Activated T-helper 1 cell treated with anti-CD3 and anti-CD28 coated beads, Interleukin-12 subunit alpha, Interleukin-12 subunit beta, Interleukin-2, Interleukin-4 antibody, amounts not matched to agents 30 ng/mL and 10 ng/mL and 1 ng/mL, durations not matched to agents 14 hours and 24 hours and 36 hours (primary cell): ENCODE measurements at places on chromosomes 13 and 19. TPM values are rescaled to one million over a fixed set of nuclear protein-coding genes. Genes with fewer than 3 reads are reported as not detected.

The SYNGR4 gene
- 0.61 TPM in 1 of 2 replicates, not detected in the other for total RNA-seq

The MYH14 gene
- total RNA-seq = not detected in 2 replicates

The TMPRSS9 gene
- total RNA-seq = not detected in 2 replicates

The KLF1 gene
- 0.80 and 1.3 TPM in 2 replicates for total RNA-seq

The KCNRG gene
- total RNA-seq = 0.34 and 0.86 TPM in 2 replicates

The SKA3 gene
- total RNA-seq = 29.4 and 32.4 TPM in 2 replicates

- DNase-seq = no peak
- no peak overlapping the region for H3K4me3 ChIP-seq
- no peaks in the 10 kb centered on the region for H3K36me3 ChIP-seq
- peaks cover 13% of the 10 kb centered on the region for H3K27me3 ChIP-seq
Measured at GRCh38 chr19:45659096-45659729, 8.8 kb upstream of the GIPR start.

- no peaks in the 10 kb centered on the region for H3K36me3 ChIP-seq
- no peak overlapping the region for H3K27ac ChIP-seq
- peaks cover 14% of the 10 kb centered on the region for H3K4me1 ChIP-seq
- peaks cover 53% of the 10 kb centered on the region for H3K27me3 ChIP-seq
- DNase-seq = no peak
- no peak overlapping the region for H3K4me3 ChIP-seq
Measured at GRCh38 chr13:24694907-24695306, 14.7 kb downstream of the ATP12A start.

DNA sequence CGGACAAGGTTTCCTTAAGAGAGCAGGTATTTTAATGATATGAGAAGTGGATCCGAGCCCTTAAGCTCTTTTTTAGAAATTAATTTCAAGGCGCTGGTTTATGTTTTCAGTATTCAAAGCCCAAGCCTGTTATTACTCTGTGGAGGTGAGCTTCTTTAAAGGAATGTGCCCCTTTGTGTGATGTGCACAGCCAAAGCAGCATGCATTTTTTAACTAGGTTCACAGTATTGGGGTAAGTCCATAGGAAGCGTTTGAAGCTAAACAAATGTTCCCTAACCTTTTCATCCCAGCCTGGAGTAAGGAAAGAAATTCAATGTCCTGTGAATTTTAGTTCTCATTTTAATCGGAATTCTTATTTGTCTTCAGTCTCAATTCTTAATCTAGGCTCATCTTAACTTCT, 217.5 kb downstream of the KCTD12 start:
- H3K27ac ChIP-seq = no peak overlapping the region
- no peaks in the 10 kb centered on the region for H3K27me3 ChIP-seq
- no peak for DNase-seq
- H3K4me1 ChIP-seq = no peaks in the 10 kb centered on the region
- no peak overlapping the region for H3K4me3 ChIP-seq

GRCh38 chr19:45352914-45353796, 12.6 kb downstream of the KLC3 start:
- no peak overlapping the region for H3K27ac ChIP-seq
- H3K4me1 ChIP-seq = no peaks in the 10 kb centered on the region
- DNase-seq = no peak
- H3K4me3 ChIP-seq = no peak overlapping the region

DNA sequence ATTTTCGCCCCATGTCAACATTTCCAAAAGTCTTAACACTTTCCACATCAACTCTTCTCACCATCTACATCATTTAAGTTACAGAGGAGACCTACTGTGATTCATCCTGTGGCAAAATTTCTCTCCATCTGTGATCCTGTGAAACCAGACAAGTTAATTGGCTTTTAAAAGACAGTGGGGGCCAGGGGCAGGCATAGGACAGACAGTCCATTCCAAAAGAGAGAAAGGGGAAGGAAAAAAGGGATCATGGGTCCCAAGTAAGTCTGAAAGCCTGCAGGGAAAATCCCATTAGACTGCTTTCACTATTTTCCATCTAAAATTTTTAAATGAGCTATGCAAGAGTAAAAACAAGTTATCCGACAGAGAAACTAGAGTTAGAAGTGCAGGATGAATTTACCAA, 121.0 kb downstream of the MRPL57 start:
- no peaks in the 10 kb centered on the region for H3K27me3 ChIP-seq
- no peaks in the 10 kb centered on the region for H3K36me3 ChIP-seq
- peaks cover 32% of the 10 kb centered on the region for H3K4me1 ChIP-seq
- peak overlapping the region; percentile 96 for H3K4me3 ChIP-seq
- DNase-seq = no peak

DNA sequence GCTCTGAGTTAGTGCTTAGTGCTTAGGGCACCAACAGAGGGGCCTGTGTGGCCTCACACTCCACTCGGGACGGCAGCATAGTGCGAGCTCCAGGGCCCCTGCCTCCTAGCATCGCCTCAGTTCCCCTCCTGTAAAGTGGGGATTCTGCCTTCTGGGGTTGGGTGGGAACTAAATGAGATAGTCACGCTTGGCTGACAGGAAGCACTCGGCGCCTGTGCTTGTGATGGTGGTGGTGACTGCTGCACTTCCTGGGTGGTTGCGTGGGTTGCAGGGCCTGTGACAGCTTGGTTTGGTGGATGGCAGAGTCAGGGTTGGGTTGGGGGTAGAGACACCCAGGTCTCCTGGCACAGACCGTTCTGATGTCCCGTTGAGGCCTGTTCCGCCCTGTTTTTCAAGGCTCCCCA, 7.7 kb downstream of the PLEKHF1 start:
- H3K27me3 ChIP-seq = no peaks in the 10 kb centered on the region
- H3K4me1 ChIP-seq = peaks cover 69% of the 10 kb centered on the region
- peaks cover 55% of the 10 kb centered on the region for H3K36me3 ChIP-seq

- no peak overlapping the region for H3K4me3 ChIP-seq
- peaks cover 8% of the 10 kb centered on the region for H3K36me3 ChIP-seq
- peaks cover 35% of the 10 kb centered on the region for H3K4me1 ChIP-seq
- no peak overlapping the region for H3K27ac ChIP-seq
Measured at GRCh38 chr19:16601378-16602052, 26.5 kb downstream of the MED26 start.

- H3K4me1 ChIP-seq = no peaks in the 10 kb centered on the region
- no peaks in the 10 kb centered on the region for H3K36me3 ChIP-seq
- DNase-seq = no peak
- no peak overlapping the region for H3K4me3 ChIP-seq
- H3K27ac ChIP-seq = no peak overlapping the region
Measured at GRCh38 chr13:63680704-63681103, 2265.1 kb upstream of the PCDH20 start.

- no peak for DNase-seq
- H3K4me3 ChIP-seq = no peak overlapping the region
- H3K36me3 ChIP-seq = peaks cover 2% of the 10 kb centered on the region
Measured at GRCh38 chr19:55368701-55369563, 1.3 kb downstream of the IL11 start.

DNA sequence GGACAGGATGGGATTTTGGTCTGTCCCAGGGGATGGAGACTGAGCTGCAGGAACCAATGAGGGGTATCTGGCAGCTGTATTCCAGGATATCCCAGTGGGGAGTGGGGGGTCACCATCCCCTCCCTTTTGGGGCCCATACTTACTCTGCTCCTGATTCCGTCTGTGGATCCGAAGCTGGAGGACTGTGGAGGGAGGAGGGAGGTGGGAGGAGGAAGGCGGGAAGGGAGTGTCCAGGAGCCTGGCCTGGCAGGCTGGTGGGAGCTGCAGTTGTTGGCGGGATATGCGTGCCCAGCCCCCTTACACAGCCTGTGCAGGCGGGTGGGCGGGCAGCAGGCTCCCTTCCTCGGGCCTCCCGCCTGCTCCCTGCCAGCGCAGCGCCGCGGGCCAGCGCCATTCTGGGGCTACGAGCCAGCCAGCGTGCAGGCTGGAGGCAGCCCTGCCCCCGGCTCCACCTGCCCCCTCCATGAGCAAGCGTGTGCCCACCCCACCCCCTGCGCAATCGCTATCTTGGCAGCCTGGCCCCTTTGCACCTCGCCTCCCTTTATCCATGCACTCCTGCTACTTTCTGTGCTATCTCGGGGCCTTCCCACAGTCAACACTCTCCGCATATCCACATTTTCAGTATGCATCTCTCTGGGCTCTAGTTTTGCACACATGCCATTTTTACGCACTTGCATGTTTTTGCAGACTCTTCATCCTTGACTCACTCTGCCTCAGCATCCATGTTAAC, 2.8 kb downstream of the MAMSTR start:
- peaks cover 1% of the 10 kb centered on the region for H3K27me3 ChIP-seq
- H3K36me3 ChIP-seq = no peaks in the 10 kb centered on the region
- H3K27ac ChIP-seq = no peak overlapping the region
- no peak overlapping the region for H3K4me3 ChIP-seq

- no peak overlapping the region for H3K27ac ChIP-seq
- H3K27me3 ChIP-seq = no peaks in the 10 kb centered on the region
- H3K36me3 ChIP-seq = peaks cover 12% of the 10 kb centered on the region
- H3K4me1 ChIP-seq = no peaks in the 10 kb centered on the region
- DNase-seq = no peak
Measured at GRCh38 chr13:114015969-114016295, 42.1 kb upstream of the C13orf46 start.

DNA sequence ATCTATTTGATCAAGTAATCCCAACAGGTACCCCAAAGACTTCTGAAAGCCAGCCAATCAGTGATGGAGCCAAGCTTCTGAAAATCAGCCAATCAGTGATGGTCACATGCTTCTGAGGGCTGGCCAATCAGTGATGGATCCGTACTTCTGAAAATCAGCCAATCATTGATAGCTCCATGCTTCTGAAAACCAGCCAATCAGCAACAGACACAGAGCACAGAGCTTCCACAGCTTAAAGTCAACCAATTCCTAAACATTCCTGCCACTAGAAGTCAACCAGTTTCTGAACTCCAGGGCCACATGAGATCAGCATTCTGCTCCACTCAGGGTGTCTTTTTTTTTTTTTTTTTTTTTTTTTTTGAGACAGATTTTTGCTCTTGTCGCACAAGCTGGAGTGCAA, 8.2 kb upstream of the HSD17B14 start:
- no peak overlapping the region for H3K27ac ChIP-seq
- H3K27me3 ChIP-seq = peaks cover 2% of the 10 kb centered on the region
- no peak for DNase-seq
- H3K36me3 ChIP-seq = no peaks in the 10 kb centered on the region
- no peak overlapping the region for H3K4me3 ChIP-seq

DNA sequence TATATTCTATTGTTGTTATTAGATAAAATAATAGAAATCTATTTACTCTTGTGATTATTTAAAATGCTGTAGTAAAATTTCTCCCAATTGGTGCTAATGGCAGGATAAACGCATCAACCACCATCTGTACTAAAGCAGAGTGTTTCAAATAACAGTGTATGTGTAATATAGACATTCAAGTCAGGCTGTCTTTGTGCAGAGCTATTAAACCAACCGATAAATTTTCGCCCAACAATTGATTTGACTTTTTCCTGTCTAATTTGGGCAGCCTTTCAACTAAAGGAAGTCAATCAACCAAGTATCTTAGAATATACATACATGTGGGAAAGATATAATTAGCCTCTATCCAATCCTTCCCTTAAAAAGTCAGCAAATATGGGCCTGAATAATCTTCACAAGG, 5.8 kb downstream of the AMER2 start:
- no peak overlapping the region for H3K4me3 ChIP-seq
- peaks cover 2% of the 10 kb centered on the region for H3K4me1 ChIP-seq
- H3K27ac ChIP-seq = no peak overlapping the region
- H3K27me3 ChIP-seq = peaks cover 46% of the 10 kb centered on the region
- DNase-seq = no peak

- no peak for DNase-seq
- no peak overlapping the region for H3K27ac ChIP-seq
Measured at GRCh38 chr13:65889368-65889767, 1340.8 kb downstream of the PCDH9 start.

DNA sequence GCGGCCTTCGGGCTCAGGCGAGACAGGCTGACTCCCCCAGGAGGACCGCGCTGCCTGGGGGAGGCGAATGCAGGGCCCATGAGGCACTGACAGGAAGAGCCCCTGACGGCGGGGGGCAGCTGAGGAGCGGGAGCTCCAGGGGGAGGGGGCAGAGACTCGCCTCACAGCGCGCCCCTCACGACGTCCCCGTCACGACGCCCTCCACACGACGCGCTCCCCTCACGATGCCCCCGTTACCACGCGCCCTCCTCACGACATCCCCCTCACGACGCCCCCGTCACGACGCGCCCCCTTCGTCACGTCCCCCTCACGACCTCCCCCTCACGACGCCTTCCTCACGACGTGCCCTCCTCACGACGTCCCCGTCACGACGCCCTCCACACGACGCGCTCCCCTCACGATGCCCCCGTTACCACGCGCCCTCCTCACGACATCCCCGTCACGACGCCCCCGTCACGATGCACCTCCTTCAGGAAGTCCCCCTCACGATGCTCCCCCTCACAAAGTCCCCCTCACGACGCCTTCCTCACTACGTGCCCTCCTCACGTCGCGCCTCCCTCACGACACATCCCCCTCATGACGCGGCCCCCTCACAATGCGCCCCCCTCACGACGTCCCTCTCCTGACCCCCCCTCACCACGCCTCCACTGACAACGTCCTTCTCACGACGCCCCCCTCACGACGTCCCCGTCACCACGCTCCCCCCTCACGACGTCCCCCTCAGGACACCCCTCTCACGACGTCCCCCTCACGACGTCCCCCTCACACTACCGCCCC, 99.6 kb downstream of the ING1 start:
- H3K4me1 ChIP-seq = no peaks in the 10 kb centered on the region
- DNase-seq = no peak
- no peaks in the 10 kb centered on the region for H3K36me3 ChIP-seq
- H3K27ac ChIP-seq = no peak overlapping the region
- H3K27me3 ChIP-seq = peaks cover 21% of the 10 kb centered on the region

GRCh38 chr19:10320602-10321416, 5.0 kb upstream of the FDX2 start:
- no peak overlapping the region for H3K27ac ChIP-seq
- peaks cover 22% of the 10 kb centered on the region for H3K36me3 ChIP-seq
- H3K27me3 ChIP-seq = no peaks in the 10 kb centered on the region
- H3K4me1 ChIP-seq = peaks cover 7% of the 10 kb centered on the region

DNA sequence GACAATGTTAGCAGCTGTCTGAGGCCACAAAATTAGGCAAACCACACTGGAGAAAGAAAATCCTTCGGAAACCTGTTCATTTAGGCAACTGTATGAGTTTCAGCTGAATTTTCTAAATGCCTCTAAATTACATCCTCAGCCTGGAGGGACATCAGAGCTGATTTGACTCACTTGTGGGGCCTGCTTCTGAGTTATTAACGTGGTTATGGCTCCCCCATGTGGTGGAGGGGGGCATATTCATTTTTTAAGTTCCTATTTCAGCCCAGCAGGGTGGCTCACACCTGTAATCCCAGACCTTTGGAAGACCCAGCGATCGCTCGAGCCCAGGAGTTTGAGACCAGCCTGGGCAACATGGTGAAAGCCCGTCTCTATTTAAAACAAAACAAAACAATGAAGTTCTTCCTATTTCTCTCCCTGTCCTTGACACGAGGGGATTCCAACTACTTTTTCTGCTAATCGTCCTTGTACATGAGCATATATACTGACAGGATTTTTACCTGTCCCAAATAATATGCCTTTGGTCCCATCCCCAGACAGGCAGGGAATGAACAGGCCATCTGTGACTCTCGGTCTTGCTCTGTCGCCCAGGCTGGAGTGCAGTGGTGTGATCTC, 31.5 kb upstream of the HIF3A start:
- peaks cover 58% of the 10 kb centered on the region for H3K27me3 ChIP-seq
- H3K4me3 ChIP-seq = no peak overlapping the region
- no peak overlapping the region for H3K27ac ChIP-seq
- H3K4me1 ChIP-seq = peaks cover 10% of the 10 kb centered on the region
- H3K36me3 ChIP-seq = no peaks in the 10 kb centered on the region
- DNase-seq = peak; percentile 61
